ENCODE measurements at places on chromosomes 13 and 19.

DNA sequence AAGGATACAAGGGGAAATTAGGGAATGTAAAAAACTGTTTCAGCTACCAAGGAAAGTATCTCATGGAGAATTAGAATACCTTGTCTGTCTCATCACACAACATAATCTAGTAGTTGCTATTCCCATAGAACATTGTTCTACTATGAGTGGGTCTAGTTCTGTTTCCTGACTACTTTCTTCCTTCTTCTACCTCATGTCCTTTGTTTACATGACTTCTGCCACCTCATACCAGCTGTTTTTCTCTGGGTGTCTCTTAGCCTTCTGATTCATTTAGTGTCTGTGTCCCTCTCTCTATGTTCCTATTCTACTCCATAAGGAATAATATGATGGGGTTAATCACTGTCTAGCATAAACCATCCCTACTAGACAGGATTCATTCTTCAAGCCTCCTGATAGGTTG, 887.3 kb downstream of the DIAPH3 start:
- no peak for DNase-seq

GRCh38 chr13:113931841-113932459, 41.9 kb downstream of the C13orf46 start:
- DNase-seq, result no peak

DNA sequence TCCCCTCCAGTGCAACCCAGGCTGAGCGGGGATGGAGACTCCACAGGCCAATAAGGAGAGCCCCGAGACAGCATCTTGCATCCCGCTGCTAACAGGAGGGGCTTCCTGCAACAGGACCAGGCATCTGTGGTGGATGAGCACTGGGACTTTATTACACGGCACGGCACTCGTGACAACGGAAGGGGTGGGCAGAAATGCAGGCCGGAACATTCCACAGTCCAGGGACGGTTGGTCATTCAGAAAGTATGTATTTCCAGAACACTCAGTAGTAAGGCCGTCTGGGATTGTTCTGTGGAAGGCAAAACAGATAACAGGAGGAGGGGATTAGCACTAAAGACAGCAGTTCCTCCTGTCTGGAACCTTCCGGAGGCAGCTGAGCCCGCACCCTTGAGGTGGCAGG, 3.3 kb upstream of the TM6SF2 start:
- no peak for DNase-seq

DNA sequence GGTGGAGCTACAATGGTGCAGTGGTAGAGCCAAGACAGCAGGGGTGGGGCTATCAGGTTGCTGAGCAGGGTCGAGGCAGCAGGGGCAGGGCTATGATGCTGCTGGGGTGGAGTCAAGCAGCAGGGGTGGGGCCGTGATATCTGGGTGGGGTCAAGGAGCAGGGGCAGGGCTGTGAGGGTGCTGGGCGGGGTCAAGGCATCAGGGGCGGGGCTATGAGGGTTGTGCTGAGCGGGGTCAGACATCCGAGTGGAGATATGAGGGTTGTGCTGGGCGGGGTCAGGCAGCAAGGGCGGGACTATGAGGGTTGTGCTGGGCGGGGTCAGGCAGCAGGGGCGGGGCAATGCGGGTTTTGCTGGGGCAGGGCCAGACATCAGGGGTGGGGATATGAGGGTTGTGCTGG, 14.7 kb downstream of the HCN2 start:
- no peak for DNase-seq

DNA sequence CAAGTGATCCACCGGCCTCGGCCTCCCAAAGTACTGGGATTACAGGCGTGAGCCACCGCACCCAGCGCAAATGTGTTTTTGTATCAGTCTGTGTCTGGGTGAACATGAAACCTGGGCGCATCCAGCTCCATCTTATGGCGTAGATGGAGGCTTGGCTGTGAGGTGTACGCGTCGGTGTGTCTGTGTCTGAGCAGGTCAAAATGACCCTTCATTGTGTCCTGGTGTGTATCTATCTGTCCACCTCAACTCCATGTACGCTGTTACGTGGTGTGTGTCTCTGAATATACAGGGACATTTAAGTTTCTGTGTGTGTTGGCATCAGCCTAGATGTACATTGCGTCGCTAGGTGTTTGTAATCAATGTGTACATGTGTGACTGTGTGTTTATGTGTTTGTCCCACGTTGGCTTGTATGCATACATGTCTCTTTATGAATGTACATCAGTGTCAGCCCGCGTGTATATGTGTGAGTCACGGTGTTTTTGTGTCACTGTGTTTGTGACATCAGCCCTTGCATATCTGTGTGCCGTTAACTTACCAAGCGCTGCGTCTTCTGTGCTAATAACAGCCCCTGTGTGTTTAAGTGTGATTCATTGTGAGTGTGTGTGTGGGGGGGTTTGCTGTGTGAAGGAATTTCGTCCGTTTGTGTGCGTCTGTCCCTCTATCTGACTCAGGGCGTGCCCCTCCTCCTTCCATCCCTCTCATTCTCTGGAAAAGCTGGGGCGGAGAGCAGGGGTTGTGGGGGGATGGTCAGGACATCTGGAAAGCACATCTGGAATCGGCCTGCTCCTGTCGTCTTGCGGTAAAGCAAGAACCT, 6.4 kb downstream of the AXL start:
- no peak for DNase-seq

- DNase-seq, result no peak
These were observed 254.3 kb downstream of the NDFIP2 start for GRCh38 chr13:79735228-79735627.

DNA sequence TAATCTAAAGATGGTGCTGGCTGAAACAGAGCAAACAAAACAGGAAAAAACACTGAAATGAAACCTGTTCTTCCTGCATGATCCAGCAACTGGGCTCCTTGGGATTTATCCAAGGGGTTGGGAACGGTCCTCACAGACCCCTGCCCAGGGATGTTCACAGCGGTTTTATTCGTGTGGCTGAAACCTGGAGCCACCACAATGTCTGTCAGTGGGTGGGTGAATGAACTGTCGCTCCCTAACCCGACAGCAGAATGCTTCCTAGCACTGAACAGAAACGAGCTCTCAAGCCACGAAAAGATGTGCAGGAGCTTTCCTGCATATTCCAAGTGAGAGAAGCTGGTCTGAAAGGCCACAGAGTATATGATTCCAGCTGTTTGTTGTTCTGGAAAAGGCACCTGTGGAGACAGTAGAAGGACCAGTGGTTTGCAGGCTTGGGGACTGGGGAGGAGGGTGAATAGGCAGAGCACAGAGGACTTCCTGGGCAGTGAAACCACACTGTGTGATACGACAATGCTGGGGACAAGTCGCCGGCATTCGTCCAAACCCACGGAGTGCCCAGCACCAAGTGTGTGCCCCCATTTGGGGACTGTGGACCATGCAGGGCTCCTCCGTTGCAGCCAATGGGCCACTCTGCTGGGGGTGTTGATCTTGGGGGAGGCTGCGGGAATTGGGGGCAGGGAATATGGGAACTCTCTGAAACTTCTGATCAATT, 73.9 kb downstream of the TEX29 start:
- DNase-seq, result no peak

GRCh38 chr19:3357992-3358688, 8.2 kb upstream of the NFIC start:
- DNase-seq, result no peak

DNA sequence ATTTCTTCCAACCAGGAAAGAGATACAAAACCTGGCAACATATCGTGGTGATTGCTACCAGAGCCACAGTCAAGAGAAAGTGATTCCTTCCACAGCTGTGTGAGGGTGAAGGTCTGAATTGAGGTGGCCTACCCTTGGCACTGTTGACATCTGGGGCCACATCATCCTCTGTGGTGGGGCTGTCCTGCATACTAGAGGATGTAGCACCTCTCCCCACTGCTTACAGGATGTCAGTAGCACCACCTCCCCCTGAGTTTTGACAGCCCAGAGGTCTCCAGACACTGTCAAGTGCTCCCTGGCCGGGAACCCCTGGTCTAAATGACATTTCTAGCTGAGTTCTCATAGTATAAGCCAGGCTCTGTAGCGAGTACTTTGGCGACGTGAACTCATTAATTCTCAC, 15.5 kb downstream of the PTGER1 start:
- peak; percentile 38 for DNase-seq

DNA sequence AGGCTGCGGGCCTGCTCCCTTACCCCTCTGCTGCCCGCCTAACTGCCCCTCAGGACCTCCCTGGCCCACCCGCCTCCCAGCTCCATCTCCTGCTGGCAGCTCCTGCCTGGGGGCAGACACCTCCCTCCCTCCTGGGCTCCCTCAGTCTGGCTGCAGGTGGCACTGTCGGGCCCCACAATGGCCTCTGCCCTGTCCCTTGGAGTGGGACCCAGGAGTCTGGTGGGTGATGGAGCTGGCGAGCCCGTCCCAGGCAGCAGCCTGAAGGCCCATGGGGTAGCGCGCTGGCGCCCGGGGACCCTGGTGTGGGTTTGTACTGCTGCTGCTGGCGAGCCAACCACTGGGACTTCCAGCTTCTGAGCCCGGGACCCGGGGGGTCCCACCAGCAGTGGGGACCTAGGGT, 83.6 kb downstream of the KDM4B start:
- DNase-seq, result no peak

- no peak for DNase-seq
These were observed 21.5 kb downstream of the NFIC start for GRCh38 chr19:3387645-3388589.

DNA sequence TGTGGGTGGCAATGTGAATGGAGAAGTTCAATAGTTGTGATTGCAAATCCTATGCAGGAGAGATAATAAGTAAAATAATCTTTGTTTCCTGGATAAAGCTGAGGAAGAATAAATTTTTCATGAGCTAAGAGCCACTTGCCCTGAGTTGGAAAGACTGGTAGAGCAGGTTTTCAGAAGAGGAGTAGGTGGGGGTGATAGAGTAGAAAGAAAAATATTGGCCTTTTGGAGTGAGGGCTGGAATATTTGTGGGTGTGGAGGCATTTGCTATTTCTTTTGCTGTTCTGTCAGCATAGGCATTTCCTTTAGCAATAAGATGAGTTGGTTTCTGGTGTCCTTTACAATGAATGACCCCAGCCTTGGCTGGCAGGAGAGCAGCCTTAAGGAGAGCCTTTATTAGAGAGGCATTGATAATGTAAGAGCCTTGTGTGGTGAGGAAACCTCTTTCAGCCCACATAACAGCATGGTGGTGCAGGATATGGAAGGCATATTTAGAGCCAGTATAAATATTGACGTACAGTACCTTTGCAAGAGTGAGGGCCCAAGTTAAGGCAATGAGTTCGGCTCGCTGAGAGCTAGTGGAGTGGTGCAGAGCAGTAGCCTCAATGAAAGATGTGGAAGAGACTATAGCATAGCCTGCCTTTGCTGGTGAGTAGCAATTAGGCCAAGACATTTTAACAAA, 11.6 kb upstream of the ZNF431 start:
- DNase-seq, result no peak

GRCh38 chr13:108226184-108226583, 8.0 kb downstream of the ABHD13 start:
- DNase-seq, result no peak

GRCh38 chr19:42140125-42140754, 8.0 kb upstream of the POU2F2 start:
- no peak for DNase-seq

GRCh38 chr13:111503905-111504695, 183.7 kb downstream of the TEX29 start:
- DNase-seq, result no peak

DNA sequence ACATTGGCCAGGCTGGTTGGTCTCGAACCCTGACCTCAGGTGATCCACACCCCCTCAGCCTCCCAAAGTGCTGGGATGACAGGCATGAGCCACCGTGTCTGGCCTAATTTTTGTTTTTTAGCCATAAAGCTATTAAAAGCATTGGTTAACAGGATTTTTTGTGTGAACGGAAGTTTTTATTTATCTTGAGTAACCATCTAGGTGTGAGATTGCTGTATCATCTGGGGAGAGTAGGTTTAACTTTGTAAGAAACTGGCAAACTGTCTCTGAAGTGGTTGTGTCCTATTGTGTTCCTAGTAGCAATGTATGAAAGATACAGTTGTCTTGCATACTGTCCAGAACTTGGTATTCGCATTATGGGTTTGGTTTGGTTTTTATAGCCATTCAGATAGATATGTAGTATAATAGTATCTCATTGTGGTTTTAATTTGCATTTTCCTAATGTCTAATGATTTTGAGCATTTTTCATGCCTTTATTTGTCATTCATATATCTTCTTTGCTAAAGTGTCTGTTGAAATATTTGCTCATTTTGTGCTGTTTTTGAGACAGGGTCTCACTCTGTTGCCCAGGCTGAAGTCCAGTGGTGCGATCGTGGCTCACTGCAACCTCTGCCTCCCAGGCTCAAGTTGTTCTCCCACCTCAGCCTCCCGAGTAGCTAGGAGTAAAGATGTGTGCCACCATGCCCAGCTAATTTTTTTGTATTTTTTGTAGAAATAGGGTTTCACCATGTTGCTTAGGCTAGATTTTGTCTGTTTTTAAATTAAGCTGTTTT, 13.5 kb upstream of the PLEKHF1 start:
- DNase-seq, result no peak

GRCh38 chr19:46471116-46471733, at the start of gene PNMA8A:
PNMA8A (minus strand) TSS chr19:46471563; CDS start chr19:46471035, 528 bp downstream.
- DNase-seq, result no peak

DNA sequence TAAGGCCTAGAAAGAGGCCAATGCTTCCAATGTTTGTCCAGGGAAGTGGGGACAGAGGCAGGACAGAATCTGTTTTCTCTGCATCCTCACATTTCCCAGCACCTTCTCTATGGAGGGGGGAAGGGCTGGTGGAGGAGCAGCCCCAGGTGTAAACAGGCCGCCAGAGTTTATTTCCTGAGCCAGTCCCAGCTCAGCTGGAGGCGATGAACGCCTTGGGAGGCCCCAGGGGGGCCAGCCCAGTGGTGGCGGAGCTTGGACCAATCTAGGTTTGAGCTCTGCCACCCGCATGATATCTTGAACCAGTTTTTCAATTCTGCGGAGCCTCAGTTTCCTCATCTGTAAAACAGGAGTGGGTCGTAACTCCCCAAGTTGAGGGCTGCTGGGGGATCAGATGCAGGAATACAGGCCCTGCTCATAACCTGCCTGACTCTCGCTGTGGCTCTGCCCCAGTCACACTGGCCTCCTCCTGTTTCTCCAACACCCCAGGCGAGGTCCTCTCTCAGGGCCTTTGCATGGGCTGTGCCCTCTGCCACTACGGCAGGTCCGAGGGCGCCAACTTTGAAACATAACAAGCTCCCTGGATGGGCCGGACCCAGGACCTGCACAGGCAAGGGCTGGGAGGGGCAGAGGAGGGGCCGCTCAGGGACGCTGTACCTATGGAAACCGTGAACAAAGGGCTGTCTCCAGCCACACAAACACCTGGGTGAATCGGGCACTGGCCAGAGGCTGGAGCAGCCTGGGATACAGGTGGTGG, 1.1 kb downstream of the TNFAIP8L1 start:
- DNase-seq, result no peak

DNA sequence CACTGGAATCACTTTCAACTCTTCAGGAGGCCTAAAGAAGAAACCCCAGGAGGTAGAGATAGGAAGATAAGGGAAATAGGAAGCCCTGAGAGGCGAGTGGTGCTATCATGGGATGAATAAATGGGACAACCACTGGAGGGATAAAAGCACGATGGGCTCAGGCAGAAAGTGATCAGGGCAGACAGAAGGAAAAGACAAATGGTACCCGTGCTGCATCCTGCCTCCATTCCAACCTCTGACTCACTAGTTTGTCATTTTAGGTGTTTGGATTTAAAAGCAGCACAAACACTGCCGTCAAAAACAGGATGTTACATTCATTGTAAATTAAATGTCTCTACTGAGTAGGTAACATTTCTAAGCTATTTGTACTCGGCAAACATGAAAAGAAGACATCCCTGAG, 314.3 kb upstream of the HTR2A start:
- DNase-seq, result no peak

Measured in stimulated activated CD8-positive, alpha-beta memory T cell treated with anti-CD3 and anti-CD28 coated beads, Interleukin-2, amount 100 ng/mL, for 1 hour (primary cell).